Smooth muscle cell of bladder (primary cell): ENCODE measurements at places on chromosomes 2 and 18. TPM values are rescaled to one million over a fixed set of nuclear protein-coding genes. Genes with fewer than 3 reads are reported as not detected.

The CROCC2 gene
- total RNA-seq = 0.09 and 0.14 TPM in 2 replicates

The DPP10 gene
- not detected in 2 replicates for total RNA-seq

The RTP5 gene
- total RNA-seq = not detected in 2 replicates

The AMER3 gene
- total RNA-seq = not detected in 2 replicates

The DYSF gene
- total RNA-seq = 0.14 and 0.65 TPM in 2 replicates

The ELOA2 gene
- total RNA-seq = under 0.01 TPM in 1 of 2 replicates, not detected in the other

The DYNAP gene
- not detected in 2 replicates for total RNA-seq

The SCRN3 gene
- total RNA-seq = 23.8 and 26.2 TPM in 2 replicates

The GAL3ST2 gene
- total RNA-seq = 0.18 TPM in 1 of 2 replicates, not detected in the other

The ERMN gene
- not detected in 2 replicates for total RNA-seq

The GALNT13 gene
- 17.2 and 40.3 TPM in 2 replicates for total RNA-seq

The TUBA3E gene
- not detected in 2 replicates for total RNA-seq

The SLC14A1 gene
- 27.6 and 39.7 TPM in 2 replicates for total RNA-seq

The KIAA2012 gene
- under 0.01 and 0.28 TPM in 2 replicates for total RNA-seq

The ERFE gene
- 1.7 and 7.3 TPM in 2 replicates for total RNA-seq

The DSC1 gene
- total RNA-seq = not detected in 2 replicates
